ENCODE measurements at places on chromosomes 6 and 20. TPM values are rescaled to one million over a fixed set of nuclear protein-coding genes. Genes with fewer than 3 reads are reported as not detected.

DNA sequence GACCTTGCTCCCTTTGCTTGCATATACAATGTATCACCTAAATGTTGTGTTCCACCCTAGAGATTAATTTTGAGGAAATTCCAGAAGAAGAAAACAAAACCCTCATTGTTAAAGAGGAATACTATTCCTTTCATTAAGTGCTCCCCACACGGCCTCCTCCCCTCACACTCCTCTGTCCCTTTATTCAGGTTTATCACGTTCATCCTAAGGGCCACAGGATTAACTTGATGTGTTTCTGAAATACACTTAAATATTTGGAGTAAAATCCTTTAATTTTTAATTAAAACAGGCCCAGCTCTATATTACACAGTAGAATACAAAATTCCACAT, 89.4 kb upstream of the MRPS10 start:
- no peak for DNase-seq

The TRIM39 gene
- 18.0 TPM for total RNA-seq

- no peak for DNase-seq
Measured at GRCh38 chr6:133254552-133255228, 13.5 kb downstream of the EYA4 start.

GRCh38 chr6:45069091-45069490, 259.0 kb upstream of the RUNX2 start:
- no peak for DNase-seq

- DNase-seq: peak; percentile 74
Measured at GRCh38 chr6:157269261-157269794, 54.0 kb downstream of the TMEM242 start.

GRCh38 chr6:152896923-152897322, 85.9 kb downstream of the FBXO5 start:
- DNase-seq: no peak

GRCh38 chr20:35006531-35006971, 50.9 kb downstream of the MYH7B start:
- peak; percentile 27 for DNase-seq

- no peak for DNase-seq
Measured at GRCh38 chr6:161273274-161273751, 548 bp downstream of the AGPAT4 start.

The PGC gene
- total RNA-seq: 0.27 TPM

The RBBP8NL gene
- total RNA-seq: not detected
